Stimulated activated CD8-positive, alpha-beta memory T cell treated with anti-CD3 and anti-CD28 coated beads, Interleukin-7, amount 100 ng/mL, for 1 hour (primary cell): ENCODE measurements at places on chromosomes 3 and 15.

DNA sequence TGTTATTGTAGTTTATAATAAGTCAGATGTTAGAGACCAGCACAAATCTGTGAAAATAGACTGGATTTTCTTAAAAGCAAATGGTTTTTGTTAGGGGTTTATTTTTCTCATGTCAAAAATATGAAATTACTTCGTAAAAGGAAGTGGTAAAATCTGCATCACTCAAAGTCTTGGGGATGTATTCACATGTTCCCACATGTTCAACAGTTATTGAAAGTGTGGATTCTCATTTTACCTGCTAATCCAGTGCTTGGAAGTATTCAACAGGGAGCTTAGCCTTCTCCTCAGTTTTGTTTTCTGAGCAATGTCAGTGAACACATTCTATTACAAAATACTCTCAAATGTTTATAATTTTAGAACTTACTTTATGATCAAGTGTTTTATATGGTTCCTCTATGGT, 352.0 kb downstream of the SOX2 start:
- DNase-seq = no peak

DNA sequence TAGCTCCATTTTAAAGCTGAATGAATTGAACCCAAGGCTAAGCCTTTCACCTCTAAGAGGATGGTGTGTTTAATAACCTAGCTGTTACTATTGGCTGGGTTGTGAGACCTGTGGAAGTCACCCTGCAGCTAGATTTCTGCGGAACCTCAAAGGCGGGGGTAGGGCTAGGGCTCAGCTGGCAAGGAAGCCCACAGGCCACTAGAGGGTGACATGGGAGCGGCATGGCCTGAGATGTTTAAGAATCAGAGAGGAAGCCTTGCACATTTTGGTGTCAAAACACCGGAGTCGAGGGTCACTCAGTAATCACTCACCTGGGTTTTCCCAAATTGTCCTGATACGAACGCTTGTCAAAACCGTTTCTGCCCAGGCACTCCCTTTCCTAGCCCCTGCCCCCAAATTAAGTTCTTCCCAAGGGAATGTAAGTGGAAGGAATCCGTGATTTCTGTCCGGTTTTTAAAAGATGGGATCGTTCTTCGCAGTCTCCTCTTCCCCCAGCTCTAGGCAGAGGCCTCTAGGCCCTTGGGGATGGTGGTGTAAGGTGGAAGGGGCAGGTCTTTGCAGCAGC, 3.8 kb upstream of the ACAD9 start:
- peak; percentile 7 for DNase-seq

GRCh38 chr15:34621675-34622074, 38.2 kb upstream of the GOLGA8B start:
- DNase-seq = no peak

DNA sequence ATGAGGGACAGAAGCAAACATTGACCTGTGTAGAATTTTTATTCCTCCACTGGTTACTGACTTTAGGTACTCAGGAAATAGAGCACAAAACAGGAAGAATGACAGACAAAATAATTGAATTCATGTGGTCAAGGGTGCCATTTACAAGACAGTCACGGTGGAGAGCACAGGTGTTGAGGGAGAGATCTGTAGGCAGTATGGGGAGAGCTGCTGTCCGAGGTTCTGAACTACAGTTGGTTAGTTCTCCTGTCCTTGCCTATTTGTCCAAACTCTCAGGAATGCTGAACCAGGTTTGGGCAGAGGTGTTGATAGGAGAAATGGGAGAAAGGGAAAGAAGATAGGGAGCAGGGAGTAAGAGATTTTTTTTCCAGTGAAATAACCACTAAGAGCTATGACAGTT, 178.5 kb upstream of the ZBTB20 start:
- no peak for DNase-seq

GRCh38 chr3:147356145-147356908, 50.0 kb downstream of the ZIC4 start:
- DNase-seq = no peak

DNA sequence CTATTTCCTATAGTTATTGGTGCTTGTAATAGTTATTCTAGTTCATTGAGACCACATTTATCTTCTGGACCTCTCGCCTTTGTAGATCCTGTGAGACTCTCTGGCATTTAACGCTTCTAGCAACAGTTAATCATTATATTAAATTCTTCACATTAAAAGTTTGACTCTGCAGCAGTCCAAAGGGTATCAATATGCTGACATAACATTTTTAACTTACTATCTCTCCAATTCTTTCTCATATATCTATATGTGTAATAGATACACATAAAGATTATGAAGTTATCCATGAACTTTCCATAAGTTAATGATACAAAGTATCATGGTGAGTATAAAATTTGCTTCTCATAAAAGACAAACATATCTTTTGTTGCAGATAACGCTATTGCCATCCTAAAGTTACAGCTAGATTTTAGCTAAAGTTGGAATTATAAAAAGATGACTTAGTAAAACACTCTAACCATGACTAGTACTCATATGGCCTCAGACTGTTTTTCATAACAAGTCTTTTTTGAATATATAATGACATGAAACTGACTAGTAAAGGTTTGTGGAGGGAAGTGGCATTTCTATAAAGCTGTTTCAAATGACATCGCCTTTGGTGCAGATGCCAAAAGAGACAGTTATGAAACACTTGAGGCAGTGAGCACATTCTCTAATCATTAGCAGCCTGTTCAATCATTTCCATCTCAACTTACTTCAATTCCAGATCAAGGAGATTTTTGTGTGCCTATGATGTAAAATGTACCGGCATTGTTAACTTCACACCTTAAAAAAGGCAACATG, 379.3 kb upstream of the CBLB start:
- no peak for DNase-seq

DNA sequence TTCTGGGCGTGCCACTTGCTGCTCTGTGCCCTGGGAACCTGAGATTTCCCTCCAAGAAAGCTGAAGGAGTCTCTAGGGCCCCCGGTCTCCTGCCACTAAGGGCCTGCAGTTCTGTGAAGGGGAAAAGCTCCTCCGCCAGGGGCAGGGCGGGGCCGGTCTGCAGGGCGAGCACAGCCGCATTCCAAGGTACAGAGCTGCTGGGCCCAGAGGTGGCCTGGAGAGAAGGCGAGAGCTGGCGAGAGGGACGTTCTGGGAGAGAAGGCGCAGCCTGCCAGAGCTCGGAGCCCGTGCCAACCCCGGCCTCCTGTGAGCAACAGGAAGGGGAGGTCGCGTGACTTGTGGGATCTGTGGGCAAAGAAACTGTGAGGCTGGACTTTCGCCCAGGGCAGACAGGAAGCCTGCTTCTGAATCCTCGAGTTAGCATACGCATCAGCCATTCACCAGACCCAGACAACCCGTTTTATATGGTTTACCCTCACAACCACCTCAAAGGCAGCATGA, 500.4 kb downstream of the SHQ1 start:
- DNase-seq = peak; percentile 23

GRCh38 chr3:40793730-40794129, 269.0 kb downstream of the ZNF621 start:
- DNase-seq = no peak

DNA sequence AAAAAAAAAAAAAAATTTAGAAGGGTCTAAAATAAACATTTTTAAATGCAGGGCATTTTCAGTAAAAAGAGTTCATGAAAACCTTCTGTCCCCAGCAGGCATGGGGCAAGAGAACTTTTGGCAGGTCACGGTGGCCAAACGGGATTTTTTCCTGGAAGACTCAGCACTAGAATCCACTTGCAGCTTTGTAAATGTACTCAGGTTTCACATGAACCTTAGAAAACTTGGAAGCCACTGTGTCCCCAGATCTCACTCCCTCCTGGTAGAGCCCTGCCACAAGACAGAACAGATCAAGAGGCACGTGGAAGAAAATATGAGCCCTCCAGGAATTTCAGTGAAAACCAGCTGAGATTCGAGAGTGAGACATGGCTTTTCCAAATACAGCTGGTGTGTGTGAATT, 2.1 kb upstream of the GNB5 start:
- DNase-seq = no peak

- DNase-seq = no peak
Observed at GRCh38 chr3:51557993-51558392, 19.5 kb downstream of the RAD54L2 start.

GRCh38 chr3:9351709-9352126, 11.1 kb upstream of the THUMPD3 start:
- DNase-seq = no peak

GRCh38 chr15:65094294-65094995, 17.9 kb downstream of the KBTBD13 start:
- DNase-seq = no peak

DNA sequence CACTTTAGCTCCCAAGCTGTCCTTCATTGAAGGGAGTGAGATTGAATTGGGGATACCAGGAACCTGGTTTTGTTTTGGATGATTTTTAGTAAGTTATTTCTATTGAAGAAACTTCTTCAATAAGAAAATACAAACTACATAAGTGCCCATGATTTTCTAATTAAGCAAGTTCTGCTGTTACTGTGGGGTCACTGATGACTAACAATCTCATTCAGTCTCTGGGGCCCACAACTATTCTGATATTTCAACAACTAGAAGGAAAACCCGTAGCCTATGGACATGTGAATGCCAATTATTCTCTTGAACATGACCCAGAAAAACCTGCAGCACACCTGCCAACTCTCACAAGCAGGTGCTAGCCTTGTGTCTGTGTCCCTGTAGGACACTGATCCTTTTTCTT, 184.6 kb downstream of the DCLK3 start:
- DNase-seq = no peak

GRCh38 chr3:48142316-48142870, 45.8 kb downstream of the CDC25A start:
- no peak for DNase-seq

DNA sequence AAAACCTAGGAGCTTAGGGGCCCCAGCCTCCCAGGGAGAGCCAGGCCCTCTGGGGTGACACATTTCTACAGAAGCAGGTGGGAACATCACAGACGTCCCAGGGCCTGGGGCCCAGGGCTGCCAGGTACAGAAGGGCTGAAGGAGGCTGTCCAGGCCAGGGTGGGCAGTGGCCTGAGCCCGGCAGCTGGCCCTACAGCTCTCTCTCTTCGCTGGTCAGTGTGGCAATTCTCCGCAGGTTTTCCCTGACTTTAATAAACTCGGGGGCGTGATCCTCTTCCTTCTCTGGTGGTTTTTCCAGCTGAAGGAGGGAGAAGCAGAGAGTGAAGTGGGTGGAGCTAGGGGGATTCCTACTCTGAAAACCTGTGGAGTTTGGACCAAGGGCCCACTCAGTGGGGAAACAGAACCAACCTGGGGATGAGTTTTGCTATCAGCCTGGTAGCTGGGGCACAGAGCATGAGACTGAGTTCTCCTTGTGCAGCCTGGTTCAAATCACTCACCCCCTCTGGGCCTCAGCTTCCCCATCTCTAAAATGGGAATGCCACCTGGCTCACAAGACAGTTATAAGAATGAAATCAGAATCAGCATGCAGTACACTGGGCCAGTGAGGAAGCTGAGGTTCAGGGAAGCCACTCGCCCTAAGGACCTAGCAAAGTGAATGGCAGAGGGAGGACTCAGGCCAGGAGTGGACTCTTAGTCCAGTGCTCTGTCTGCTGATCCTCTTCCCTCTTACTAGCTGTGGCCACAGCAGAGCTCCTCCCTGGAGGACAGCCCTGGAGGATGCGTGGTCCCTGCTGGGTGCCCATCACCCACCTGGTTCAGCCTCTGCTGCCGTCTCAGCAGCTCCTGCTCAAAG, 10.6 kb downstream of the FAM107A start:
- DNase-seq = no peak

DNA sequence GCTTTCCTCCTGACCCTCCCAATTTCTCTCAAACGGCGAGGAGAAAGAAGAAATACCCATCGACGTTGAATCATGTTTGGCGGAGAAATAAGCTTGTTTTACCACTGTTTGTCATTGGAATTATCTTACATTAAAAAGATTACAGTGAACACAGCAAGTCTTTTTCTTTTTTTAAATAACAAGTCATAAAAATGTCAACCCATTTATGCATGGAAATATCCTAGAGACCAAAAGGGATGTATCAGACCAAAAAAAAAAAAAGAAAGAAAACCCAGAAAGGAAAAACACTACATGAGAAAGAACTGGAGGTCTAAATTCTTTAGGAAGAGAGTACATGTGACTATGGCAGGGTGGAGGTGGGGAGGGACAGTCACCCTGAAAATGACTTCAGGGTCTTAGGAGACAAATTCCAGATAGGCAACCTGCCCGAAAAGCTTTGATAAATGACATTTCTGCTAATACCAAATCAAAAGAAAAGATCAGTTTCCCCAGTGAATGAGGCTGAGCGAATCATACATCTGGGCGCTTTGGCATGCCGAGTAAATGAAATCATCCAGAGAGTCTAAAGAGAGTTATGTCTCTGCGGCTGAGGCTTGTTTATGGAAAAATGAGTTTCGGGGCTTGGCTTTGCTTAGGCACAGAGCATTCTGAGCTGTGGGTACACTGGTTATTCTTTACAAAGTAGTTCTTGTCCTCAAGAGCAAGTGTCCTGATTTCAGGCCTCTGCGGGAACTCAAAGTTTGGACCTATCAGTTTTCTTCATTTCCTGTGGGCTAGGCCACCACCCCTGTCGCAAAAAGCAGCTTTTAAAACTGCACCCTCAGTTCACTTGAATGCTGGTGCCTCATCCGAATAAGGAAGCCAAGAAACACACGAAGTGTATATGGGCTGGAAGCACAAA, 110.1 kb upstream of the TGFBR2 start:
- no peak for DNase-seq

GRCh38 chr3:29153811-29154210, 127.1 kb upstream of the RBMS3 start:
- DNase-seq = no peak

DNA sequence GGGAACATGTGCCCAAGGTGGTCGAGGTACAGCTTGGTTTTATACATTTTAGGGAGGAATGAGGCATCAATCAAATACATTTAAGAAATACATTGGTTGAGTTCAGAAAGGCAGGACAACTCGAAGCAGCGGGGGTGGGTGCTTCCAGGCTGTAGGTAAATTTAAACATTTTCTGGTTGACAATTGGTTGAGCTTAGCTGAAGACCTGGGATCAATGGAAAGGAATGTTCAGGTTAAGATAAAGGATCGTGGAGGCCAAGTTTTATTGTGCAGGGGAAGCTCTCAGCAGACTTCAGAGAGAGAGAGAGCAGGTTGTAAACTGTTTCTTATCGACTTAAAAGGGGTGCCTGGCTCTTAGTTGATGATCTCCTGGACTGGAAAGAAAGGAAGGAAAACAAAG, 11.3 kb downstream of the CPN2 start:
- DNase-seq = no peak

- DNase-seq = no peak
Observed at GRCh38 chr3:5579139-5579602, 391.7 kb downstream of the EDEM1 start.

GRCh38 chr3:116815831-116816588, 106.4 kb downstream of the TUSC7 start:
- DNase-seq = no peak

GRCh38 chr15:90419738-90420406, 31.8 kb downstream of the IQGAP1 start:
- no peak for DNase-seq

DNA sequence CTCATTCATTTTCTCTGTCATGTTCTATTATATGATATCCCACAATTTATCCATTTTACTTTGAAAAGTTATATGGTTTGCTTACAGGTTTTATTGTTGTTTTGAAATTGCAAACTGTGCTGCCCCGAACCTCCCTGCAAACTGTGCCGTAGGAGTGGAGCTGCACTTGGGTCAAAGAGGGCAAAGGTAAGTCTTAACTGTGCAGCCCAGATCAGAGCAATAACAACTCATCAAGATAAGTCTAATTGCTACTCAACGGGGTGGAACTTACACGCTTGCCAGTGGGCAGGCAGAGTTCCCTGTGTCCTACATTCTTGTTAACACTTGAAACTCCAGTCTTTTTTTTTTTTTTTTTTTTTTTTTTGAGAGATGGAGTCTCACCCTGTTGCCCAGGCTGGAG, 33.2 kb downstream of the ZDHHC19 start:
- no peak for DNase-seq

- DNase-seq = no peak
Observed at GRCh38 chr15:23384371-23384770, 29.8 kb downstream of the GOLGA8S start.
